ENCODE measurements at places on chromosomes 3 and 15.

GRCh38 chr3:138263104-138263503 is 66.5 kb downstream of the NME9 start:
- no peak for DNase-seq

DNA sequence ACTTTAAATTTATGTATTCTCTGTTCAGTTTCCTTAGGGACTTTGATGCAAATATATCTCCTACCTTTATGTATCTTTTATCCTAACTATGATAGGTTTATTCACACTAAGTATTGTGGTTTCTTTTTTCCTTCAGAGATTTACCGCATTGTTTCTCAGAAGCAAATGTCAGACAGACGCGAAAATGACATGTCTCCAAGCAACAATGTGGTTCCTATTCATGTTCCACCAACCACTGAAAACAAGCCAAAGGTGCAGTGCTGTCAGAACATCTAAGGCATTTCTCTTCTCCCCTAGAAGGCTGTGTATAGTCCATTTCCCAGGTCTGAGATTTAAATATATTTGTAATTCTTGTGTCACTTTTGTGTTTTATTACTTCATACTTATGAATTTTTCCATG is 18.3 kb downstream of the RAB11A start:
- no peak for DNase-seq

GRCh38 chr15:57503051-57503702 is 88.5 kb upstream of the MYZAP start:
- DNase-seq, result no peak

DNA sequence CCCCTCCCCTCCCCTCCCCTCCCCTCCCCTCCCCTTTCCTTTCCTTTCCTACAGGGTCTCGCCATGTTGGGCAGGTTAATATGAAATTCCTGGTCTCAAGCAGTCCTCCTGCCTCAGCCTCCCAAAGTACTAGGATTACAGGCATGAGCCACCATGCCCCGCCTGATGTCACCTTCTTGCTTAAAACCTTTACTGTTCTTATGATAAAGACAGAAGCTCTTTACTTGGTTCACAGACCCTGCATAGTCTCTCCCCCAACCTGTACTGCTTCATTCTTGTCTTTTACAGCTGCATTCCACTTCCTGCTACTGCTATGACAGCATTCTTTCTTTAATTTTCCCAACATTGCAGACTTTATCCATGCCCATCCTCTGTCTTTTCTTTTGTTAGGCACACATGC is 20.8 kb downstream of the MED12L start:
- no peak for DNase-seq

- DNase-seq, result no peak
Observed at GRCh38 chr15:25838871-25839195, 24.3 kb downstream of the ATP10A start.

GRCh38 chr15:70703096-70703878 is 60.1 kb downstream of the UACA start:
- DNase-seq, result no peak

GRCh38 chr3:128573160-128573559 is 77.5 kb downstream of the RPN1 start:
- DNase-seq, result no peak
